Panc1 (cell line): ENCODE measurements at places on chromosomes 4 and X. TPM values are rescaled to one million over a fixed set of nuclear protein-coding genes. Genes with fewer than 3 reads are reported as not detected.

Gene RHOH
- 1.2 TPM for total RNA-seq

GRCh38 chr4:181219783-181220416 lies 1023.3 kb upstream of the TENM3 start:
- DNase-seq: no peak

Gene ZCCHC12
- total RNA-seq: 0.10 TPM

Gene PTTG2
- not detected for total RNA-seq

GRCh38 chr4:14783011-14783877 lies 219.0 kb upstream of the CPEB2 start:
- no peak for DNase-seq

- DNase-seq: no peak
Measured at GRCh38 chr4:125317525-125317877, 2.7 kb downstream of the FAT4 start.

Gene LGI2
- total RNA-seq: not detected

Gene C4orf50
- under 0.01 TPM for total RNA-seq

DNA sequence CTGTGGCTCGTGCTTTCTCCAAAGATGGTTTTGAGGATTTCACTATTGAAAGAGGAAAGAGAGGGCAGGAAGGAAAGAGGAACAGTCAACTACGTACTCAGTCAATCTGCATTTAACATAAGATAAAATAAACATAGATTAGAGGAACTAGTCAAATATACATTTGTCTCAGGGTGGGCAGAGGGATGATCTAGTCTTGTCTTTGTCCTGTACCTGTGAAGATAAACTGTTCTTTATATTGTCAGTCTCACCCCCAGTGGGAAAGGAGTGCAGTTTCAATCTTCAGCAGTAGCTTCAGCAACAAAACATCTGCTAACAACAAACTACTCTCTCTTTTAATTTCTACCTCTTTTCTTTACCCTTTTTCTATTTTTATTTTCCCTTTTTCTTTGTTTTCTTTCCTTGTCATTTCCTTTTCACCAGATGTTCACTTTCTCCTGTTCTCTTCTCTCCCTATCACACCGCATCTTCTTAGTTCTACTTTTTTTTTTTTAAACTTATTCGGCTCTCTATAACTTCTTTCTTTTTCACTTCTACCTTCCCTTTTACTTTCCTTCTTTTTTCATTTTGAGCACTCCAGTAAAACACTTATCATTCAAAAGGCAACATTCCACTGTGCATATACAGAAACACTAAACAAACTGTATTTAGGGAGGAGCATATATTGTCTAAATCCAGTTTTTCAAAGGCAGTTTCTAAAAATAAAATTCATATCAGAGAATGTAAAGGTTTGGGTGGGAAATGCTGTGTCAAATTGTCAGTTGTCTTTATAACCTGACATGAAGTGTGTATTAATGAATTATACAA lies 51.4 kb upstream of the GUCY1A1 start:
- no peak for DNase-seq

GRCh38 chr4:114807759-114808404 lies 209.3 kb downstream of the UGT8 start:
- peak; percentile 41 for DNase-seq

DNA sequence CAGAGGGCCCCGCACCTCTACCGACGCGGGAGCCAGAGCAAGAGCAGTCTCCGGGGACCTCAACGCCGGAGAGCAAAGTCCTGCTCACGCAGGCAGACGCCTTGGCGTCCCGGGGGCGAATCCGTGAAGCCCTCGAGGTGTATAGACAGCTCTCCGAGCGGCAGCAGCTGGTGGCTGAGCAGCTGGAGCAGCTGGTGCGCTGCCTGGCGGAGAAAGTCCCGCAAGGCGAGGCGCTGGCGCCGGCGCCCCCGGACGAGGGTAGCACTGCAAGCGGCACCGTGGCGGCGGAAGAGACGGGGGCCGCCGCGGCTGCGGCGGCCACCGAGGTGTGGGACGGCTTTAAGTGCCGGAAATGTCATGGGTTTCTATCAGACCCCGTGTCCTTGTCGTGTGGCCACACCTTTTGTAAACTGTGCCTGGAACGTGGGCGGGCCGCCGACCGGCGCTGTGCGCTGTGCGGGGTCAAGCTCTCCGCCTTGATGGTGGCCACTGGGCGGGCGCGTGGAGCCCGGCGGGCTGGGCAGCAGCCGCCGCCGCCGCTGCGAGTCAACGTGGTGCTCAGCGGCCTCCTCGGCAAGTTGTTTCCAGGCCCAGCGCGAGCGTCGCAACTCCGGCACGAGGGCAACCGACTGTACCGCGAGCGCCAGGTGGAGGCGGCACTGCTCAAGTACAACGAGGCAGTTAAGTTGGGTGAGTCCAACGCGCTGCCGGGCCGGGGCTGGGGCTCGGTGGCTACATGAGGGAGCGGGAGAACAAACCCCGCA lies 672 bp downstream of the LONRF3 start:
- DNase-seq: no peak

GRCh38 chr4:16437836-16438235 lies 211.6 kb upstream of the TAPT1 start:
- no peak for DNase-seq

- DNase-seq: no peak
Measured at GRCh38 chr4:28254003-28254402, 1393.4 kb downstream of the STIM2 start.

- DNase-seq: no peak
Measured at GRCh38 chrX:66633541-66633940, 5.3 kb downstream of the EDA2R start.

Gene MTNR1A
- 0.23 TPM for total RNA-seq

DNA sequence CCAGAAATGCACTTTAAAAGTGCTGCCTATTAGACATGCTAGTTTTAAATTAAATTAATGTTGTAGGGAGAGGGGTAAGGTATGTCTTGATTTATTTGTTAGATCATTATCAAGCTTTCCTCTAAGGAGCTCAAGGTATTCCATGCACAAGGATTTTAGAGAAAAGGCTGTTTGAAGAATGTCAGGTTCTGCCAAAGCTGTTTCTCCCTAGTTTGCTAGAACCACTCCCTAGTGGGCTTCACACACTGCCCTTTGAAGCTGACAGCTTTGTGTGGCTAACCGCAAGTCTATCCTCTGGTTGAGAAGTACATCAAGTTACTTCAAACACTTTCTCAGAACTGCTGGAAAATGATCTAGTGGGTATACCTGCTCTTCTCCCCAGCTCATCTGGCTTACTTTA lies 32.3 kb downstream of the RASL11B start:
- DNase-seq: no peak

Gene BRS3
- total RNA-seq: not detected
